ENCODE measurements at places on chromosomes 3 and 15.

DNA sequence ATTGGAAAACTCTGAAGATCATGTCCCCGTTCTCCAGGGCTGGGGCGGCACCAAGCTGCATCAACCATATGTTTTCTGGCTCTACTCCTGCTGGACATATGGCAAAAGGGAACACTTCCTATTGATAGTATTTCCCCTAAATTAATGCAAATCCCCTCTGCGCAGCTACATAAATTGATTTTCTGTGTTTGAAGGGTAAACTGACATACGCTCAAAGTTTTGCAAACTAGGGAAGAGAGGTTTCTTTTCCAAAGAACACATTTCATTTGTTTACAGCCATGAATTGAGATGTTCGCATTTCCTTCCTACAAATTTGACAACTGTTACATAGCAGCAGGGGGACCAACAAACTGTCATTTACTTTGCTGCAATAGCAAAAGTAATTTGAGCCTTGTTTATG is 35.9 kb downstream of the CTXND1 start:
- DNase-seq: no peak

DNA sequence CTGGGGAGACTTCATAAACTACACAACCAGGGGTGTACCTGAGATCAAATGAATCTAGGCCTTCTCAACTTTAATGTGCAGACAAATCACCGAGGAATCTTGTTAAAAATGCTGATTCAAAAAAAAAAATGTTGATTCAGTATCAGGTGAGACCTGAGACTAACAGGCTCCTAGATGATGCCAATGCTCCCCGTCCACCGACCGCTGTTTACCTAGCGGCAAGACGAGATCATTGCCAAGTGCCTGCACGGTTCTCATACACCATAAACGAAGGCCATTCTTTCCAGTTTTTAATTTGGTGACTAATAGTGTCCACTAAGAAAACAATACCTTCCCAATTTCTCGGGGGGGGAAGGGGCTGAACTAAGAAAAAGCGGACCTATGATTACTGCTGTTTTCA is 2.5 kb upstream of the FSIP1 start:
- no peak for DNase-seq

- no peak for DNase-seq
Observed at GRCh38 chr3:105354429-105354828, 12.3 kb upstream of the ALCAM start.

GRCh38 chr3:192082730-192083660 is 622.0 kb downstream of the PYDC2 start:
- no peak for DNase-seq

DNA sequence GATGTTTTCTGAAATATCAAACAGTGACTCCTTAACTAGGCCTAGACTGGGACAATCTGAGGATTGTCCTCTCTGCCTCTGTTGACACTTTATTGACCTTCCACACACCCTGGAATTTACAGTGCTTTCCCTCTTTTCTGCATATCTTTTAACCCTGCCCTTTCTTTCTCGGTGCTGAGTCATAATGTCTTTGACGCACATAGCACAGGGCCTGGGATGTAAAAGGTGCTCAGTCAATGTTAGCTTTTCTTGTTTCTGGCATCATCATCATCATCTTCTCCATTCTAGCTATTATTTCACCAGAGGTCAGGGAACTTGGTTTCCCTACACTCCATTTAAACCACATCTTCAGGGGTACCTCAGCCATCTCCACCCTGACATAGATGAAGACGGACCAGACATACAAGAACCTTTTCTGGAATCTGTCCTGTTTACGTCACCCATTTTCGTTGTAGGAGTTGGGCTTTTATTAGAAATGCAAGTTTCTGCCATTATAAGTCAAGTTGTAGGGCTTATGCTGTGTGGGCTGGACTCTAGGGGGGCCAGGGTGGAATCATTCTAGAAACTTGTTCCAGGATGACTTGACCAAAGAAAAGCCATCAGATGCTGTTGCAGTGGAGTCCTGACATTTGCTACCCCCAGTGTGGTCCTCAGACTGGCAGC is 46.6 kb downstream of the ZBTB38 start:
- DNase-seq: no peak

- DNase-seq: no peak
Observed at GRCh38 chr3:27575499-27575898, 91.3 kb upstream of the SLC4A7 start.

GRCh38 chr15:62164014-62164395 is 1.1 kb downstream of the C2CD4B start:
- DNase-seq: no peak
